ENCODE measurements at places on chromosomes 4 and X.

DNA sequence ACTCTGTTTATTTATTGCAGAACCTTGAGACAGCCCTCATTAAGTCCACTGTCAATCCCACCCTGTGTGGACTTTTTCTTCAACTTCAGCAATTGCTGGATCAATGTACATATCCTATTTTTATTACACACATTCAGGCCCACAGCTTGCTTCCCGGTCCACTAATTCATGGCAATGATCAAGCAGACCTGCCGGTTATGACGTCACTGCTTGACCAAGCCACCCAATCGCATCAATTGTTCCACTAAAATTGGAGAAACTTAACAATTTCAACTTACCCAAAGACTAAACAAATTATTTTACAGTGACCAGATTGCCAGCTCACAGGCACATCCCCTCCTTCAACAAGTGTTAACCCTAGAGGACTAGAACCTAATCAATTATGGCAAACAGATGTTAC lies 240.4 kb upstream of the MAGEB18 start:
- DNase-seq: no peak

GRCh38 chr4:98290511-98290910 lies 29.3 kb downstream of the RAP1GDS1 start:
- no peak for DNase-seq

GRCh38 chr4:36274158-36274557 lies 7.3 kb upstream of the DTHD1 start:
- DNase-seq: no peak

DNA sequence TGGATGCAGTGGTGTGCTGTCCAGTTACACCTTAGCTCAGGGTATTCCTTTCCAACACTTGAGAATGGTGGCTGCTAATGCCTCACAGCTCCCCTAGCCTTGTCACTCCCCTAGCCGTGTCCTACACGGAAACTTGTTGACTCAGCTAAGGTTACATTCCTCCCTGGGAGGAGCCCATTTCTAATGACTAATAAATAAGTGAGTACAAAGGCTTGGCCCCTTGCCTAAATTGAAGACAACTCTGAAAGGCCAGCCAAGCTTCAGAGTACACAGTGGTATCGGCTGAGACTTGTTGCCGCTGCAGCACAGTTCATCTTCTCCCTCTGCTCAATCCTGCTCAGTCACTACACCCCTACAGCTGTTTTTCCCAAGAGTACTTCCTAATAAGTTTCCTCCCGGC lies 21.2 kb upstream of the SLC25A31 start:
- no peak for DNase-seq

DNA sequence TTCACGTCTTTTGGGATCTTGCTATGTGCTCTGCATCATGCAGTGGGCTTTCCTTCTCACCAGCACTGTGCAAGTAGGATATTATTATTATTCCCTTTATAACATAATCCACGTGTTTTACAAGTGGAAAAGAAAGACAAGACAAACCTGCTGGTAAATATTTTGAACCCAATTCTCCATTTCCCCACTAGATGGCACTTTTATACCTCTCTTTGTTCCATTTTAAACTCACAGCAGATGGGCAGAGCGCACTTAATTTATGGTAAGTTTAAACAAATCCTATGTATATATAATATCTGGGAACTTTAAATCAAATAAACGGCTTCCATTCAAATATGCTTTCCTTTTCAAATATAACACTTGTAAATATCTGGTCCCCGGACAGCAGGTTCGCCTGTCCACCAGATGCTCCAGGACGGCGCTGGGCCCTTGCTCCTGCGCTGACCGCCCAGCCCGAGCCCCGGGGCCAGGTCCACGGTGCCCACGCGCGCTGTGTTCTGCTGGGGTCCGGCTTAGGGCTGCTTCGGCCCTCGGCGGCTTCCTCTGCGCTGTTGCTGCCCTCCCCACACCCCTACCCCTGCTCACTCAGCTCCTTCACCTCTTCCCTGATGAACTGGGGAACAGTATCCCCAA lies 31.1 kb downstream of the F11 start:
- no peak for DNase-seq

DNA sequence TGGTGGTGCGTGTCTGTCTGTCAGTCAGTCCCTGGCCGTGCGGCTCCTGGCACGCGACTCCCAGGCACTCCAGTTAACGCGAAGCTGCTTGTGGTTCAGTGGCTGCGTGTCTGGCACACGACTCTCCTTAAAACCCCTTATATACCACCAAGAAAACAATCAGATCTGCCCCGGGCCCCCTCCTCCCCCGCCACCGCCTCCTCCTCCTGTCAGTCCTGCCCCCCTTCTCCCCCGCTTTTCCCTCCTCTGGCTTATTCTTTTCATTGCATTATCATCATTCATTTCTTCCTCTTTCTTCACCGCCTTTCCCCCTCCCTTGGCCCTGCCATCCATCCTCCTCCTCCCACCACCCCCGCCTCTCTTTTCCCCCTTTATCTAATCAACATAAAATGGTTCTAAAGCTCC lies at the start of gene NEUROG2:
Gene NEUROG2 (minus strand): TSS at position 115 of the 405 bp plus-strand sequence. CDS start 705 bp downstream, outside the sequence.
- DNase-seq: no peak

DNA sequence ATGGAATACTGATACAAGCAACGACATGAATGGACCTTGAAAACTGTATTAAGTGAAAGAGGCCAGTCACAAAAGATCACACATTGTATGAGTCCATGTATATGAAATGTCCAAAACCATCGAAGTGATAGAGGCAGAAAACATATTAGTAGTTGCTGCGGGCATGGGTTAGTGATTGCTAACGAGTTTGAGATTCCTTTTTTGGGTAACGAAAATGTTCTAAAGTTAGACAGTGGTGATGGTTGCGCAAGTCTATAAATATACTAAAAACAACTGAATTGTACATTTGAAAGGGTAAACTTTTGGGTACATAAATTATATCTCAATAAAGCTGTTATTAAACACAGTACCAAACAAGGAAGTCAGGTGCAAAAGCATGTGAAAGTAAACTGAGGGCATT lies 234.5 kb downstream of the FBXW7 start:
- DNase-seq: no peak

- DNase-seq: no peak
These were observed 605.0 kb upstream of the GRIA3 start for GRCh38 chrX:122579036-122579435.

DNA sequence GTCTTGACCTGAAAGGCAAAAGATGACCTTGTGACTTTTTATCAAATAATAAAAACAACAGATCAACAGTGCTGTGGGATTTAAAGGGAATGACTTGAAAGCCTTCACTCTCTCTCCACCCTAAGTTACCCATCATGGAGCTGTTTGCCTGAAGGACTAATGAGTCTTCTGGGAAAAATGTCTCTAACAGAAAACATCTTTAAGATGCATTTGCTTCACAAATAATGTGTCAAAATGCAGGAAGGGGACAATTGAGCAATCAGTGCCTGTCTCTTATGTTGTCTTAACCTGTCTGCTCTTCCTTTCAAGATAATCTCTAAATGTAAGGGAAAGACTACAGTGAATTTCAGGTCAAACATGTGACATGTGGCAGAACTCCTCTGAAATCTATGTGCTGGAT lies 766.6 kb downstream of the PDHA2 start:
- no peak for DNase-seq

- no peak for DNase-seq
These were observed 223.8 kb upstream of the PSAPL1 start for GRCh38 chr4:7658341-7659204.

- no peak for DNase-seq
These were observed 6.5 kb downstream of the SPP1 start for GRCh38 chr4:87982036-87982435.

Measured in bone marrow (tissue), 2 donors.